ENCODE measurements at places on chromosomes 7 and 10. TPM values are rescaled to one million over a fixed set of nuclear protein-coding genes. Genes with fewer than 3 reads are reported as not detected.
A peak's percentile ranks its signal among the peaks of the same experiment; 100 is the strongest.

GRCh38 chr10:50540826-50541122 lies 83.0 kb downstream of the SGMS1 start:
- no peak overlapping the region for H3K27ac ChIP-seq
- no peak for DNase-seq
- peaks cover 11% of the 10 kb centered on the region for H3K4me1 ChIP-seq
- H3K36me3 ChIP-seq, result no peaks in the 10 kb centered on the region

DNA sequence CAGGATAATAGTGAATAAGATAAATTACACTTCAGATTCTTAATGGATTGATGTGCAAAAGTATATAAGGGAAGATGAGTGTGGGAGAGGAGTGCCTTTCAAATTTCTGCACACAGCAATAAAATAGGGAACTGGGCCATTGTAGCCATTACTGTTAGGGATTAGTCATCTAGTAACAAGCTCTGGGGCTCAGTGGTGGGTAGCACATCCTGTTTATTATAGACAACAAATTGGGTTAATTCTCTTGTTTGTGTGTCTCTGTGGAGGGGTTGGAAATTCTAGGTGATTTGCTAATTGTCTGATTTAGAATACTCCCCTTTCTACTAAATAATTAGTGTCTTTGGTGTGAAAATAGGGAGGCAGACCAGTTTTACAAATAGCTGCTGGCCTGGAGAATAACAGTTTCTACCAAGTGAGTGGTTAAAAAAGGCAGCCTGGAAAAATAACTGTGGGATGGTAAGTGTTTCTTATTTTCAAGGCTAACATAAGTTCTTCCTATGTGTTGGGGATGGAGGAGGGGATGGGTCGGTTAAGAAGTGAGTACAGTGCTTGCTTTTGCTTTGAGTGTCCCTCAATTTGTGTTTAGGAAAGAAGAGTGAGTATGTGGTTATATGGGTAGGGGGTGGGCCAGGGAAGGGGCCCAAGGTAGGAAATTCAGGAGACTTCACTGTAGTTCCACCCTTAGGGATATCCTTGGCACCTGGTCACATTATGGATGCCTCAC lies 43.3 kb upstream of the TMEM248 start:
- H3K36me3 ChIP-seq, result no peaks in the 10 kb centered on the region
- H3K4me1 ChIP-seq, result no peaks in the 10 kb centered on the region
- H3K27me3 ChIP-seq, result no peaks in the 10 kb centered on the region
- no peak for DNase-seq
- no peak overlapping the region for H3K27ac ChIP-seq
- no peak overlapping the region for H3K4me3 ChIP-seq

- H3K27me3 ChIP-seq, result no peaks in the 10 kb centered on the region
- H3K4me3 ChIP-seq, result no peak overlapping the region
- no peak for DNase-seq
Measured at GRCh38 chr10:75703191-75703854, 271.9 kb downstream of the LRMDA start.

GRCh38 chr7:150811-151221 lies 41.6 kb upstream of the FAM20C start:
- no peak overlapping the region for H3K4me3 ChIP-seq
- no peaks in the 10 kb centered on the region for H3K27me3 ChIP-seq
- DNase-seq, result peak; percentile 47

DNA sequence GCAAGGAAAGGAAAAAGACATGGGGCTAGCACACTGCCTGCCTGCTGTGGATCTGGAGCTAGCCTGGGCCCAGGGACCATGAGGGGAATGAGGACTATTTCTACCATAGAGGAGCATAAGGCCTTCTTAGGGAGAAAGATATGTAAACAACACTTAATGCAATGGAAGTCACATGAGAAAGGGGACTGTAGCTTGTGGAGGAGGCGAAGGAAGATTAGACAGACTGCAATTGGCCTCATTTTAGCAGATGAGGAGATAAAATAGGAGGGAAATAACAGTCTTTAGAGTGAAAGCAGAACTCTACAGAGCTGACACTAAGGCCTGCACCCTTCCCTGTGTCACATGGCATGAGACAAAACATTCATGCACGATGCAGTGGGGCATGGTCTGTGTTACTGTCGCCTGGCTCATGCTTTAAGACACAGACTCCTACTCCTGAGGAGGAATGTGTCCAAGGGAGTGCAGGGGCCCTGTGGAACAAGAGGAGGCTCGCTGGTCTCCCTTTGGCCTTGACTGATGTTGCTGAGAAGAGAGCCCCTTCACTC lies 829.3 kb upstream of the IGFBP3 start:
- no peaks in the 10 kb centered on the region for H3K4me1 ChIP-seq
- no peaks in the 10 kb centered on the region for H3K27me3 ChIP-seq
- H3K4me3 ChIP-seq, result no peak overlapping the region
- no peak overlapping the region for H3K27ac ChIP-seq
- no peaks in the 10 kb centered on the region for H3K36me3 ChIP-seq
- DNase-seq, result no peak

DNA sequence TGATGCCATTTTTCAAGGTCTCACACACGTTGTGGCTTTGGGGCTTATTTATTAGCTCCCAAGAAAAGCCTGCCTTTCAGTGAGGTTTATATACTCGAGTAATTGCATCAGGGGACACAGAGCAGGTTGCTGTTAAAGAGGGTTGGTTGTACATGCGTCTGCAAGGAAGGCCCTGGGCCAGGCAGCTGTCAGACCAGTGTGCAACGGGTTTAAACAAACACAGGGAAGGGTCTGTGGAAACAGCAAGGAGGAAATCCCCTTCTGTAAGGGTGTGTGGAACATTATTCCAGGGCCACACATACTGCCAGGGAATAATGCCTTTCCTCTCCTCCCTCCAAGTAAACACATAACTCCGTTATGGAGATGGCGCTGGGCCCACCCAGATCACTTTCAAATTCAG lies 1.7 kb upstream of the CHST15 start:
- no peaks in the 10 kb centered on the region for H3K27me3 ChIP-seq
- DNase-seq, result no peak
- peaks cover 8% of the 10 kb centered on the region for H3K4me1 ChIP-seq
- H3K27ac ChIP-seq, result no peak overlapping the region
- H3K36me3 ChIP-seq, result no peaks in the 10 kb centered on the region
- no peak overlapping the region for H3K4me3 ChIP-seq

DNA sequence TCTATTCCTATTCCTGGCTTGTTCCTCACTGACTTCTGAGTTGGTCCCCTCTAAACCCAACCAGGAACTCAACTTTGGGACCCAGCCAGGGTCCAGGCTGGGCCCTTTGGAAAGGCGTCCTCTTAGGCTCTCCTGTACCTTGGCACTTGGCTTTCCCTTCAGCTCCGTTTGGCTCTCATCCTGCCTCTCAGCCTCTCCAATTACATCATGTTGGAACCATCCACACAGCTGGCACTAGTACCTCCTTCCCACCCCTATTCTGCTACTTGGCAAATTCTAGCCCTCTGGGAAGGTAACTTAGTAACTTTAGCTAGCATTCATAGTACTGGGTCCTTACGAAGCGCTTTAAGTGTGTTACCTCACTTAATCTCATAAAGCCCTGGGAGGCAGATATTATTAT lies 205.3 kb upstream of the HABP2 start:
- no peak overlapping the region for H3K4me3 ChIP-seq
- no peaks in the 10 kb centered on the region for H3K36me3 ChIP-seq
- H3K27me3 ChIP-seq, result no peaks in the 10 kb centered on the region
- H3K4me1 ChIP-seq, result no peaks in the 10 kb centered on the region
- no peak overlapping the region for H3K27ac ChIP-seq
- DNase-seq, result no peak

DNA sequence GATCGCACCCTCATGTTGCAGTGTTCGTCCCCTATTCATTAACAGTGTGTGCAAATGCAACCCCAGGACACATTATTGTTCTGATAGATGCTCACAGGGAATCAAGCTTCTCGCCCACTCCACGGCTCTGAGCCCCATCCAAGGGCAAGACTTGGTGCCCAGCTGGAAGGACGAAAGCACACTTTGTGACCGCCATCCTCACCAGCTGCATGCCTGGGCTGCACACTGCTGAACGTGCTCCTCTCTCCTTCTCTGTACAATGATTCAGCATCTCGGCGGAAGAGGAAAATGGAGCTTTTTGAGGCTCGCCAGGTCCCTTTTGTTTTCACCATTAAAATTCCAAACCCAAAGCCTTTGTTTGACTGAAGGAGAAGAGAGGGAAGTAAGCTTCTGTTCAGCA lies 41.9 kb downstream of the MKI67 start:
- no peak overlapping the region for H3K27ac ChIP-seq
- no peak overlapping the region for H3K4me3 ChIP-seq
- H3K4me1 ChIP-seq, result no peaks in the 10 kb centered on the region
- H3K27me3 ChIP-seq, result no peaks in the 10 kb centered on the region
- no peaks in the 10 kb centered on the region for H3K36me3 ChIP-seq
- no peak for DNase-seq

ARPC1B gene
- total RNA-seq, result 62.9 TPM

GIMAP7 gene
- 7.1 TPM for total RNA-seq

OR6B1 gene
- not detected for total RNA-seq

AGR3 gene
- not detected for total RNA-seq

IFIT3 gene
- 13.2 TPM for total RNA-seq

EGFR gene
- total RNA-seq, result 45.4 TPM

AKAP9 gene
- 57.4 TPM for total RNA-seq
